ENCODE measurements at places on chromosomes 4 and X.

DNA sequence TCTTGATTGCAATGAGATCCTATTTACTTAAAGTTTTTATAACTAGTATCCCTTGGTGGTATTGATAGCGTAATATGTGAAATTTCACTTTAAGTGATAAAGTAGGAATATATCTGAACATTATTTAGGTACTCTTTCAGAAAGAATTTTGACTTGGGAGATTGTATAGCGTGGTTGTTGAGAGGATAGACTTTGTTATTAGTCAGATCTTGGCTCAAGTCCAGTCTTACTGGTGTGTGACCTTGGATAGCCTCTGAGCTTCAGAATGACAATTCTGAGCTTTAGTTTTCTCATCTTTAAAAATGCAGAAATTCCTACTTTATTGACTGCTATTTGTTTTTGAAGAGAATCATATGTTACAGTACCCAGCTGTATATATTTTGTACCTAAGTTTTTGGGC is 32.6 kb downstream of the DCK start:
- DNase-seq = no peak

- DNase-seq = no peak
Measured at GRCh38 chrX:124215786-124216185, 116.7 kb upstream of the TEX13D start.

DNA sequence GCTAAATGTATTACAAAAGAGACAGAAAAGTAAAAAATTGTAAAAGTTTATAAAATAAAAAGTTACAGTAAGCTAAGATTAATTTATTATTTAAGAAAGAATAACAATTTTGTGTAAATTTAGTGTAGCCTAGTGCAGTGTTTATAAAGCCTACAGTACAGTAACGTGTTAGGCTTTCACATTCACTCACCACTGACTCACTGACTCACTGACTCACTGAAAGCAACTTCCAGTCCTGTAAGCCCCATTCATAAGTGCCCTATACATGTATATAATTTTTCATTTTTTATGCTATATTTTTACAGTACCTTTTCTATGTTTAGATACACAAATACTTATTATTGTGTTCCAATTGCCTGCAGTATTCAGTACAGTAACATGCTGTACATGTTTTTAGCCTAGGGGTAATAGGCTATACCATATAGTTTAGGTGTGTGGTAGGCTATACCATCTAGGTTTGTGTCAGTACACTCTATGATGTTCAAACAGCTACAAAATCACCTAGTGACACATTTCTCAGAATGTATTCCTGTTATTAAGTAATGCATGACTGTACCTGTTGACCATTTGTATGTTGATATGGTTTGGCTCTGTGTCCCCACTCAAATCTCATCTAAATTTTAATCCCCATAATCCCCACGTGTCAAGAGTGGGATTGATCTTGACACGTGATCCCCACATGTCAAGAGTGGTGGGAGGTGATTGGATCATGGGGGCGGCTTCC is 57.9 kb downstream of the CFAP299 start:
- no peak for DNase-seq

DNA sequence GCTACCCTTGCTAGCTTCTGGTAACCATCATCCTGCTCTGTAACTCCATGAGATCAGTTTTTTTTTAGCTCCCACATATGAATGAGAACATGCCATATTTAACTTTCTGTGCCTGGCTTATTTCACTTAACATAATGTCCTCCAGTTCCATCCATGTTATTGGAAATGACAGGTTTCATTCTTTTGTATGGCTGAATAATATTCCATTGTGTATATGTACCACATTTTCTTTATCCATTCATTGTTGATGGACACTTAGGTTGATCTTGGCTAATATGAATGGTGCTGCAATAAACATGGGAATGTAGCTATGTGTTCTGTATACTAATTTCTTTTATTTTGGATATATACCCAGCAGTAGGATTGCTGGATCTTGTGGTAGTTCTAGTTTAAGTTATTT is 204.7 kb downstream of the BMPR1B start:
- DNase-seq = no peak

DNA sequence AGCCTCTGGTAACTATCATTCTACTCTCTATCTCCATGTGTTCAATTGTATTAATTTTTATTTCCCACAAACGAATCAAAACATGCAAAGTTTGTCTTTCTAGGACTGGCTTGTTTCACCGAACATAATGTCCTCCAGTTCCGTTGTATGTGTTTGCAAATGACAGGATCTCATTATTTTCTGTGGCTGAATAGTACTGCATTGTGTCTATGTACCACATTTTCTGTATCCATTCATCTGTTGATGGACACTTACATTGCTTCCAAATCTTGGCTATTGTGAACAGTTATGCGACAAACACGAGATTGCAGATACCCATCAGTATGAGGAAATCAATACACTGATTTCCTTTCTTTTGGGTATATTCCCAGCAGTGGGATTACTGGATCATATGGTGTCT is 8.4 kb upstream of the LDOC1 start:
- no peak for DNase-seq

- peak; percentile 10 for DNase-seq
Measured at GRCh38 chr4:67327245-67328017, 217.9 kb downstream of the CENPC start.

- DNase-seq = no peak
Measured at GRCh38 chr4:186644737-186645261, 78.9 kb downstream of the FAT1 start.

GRCh38 chr4:86653237-86653865 is 59.2 kb downstream of the PTPN13 start:
- no peak for DNase-seq

- no peak for DNase-seq
Measured at GRCh38 chrX:30795981-30796958, 92.8 kb downstream of the TAB3 start.

DNA sequence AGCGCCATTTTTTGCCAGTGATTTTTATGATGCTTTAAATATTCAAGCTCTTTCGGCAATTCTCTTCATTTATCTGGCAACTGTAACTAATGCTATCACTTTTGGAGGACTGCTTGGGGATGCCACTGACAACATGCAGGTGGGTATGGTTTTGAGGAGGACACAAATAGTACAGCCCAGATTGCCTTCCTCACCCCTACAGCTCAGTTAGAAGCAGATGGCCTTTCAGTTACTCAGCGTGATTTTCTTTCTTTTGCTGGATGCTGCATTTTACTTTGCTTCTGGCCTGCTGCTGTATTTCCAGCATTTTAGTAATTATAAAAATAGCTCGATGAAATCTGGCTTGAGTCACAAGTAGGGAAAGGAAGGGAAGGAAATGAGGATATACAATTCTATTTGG is 114.7 kb downstream of the SLC4A4 start:
- DNase-seq = no peak

GRCh38 chr4:27048429-27049238 is 188.0 kb downstream of the STIM2 start:
- DNase-seq = no peak

DNA sequence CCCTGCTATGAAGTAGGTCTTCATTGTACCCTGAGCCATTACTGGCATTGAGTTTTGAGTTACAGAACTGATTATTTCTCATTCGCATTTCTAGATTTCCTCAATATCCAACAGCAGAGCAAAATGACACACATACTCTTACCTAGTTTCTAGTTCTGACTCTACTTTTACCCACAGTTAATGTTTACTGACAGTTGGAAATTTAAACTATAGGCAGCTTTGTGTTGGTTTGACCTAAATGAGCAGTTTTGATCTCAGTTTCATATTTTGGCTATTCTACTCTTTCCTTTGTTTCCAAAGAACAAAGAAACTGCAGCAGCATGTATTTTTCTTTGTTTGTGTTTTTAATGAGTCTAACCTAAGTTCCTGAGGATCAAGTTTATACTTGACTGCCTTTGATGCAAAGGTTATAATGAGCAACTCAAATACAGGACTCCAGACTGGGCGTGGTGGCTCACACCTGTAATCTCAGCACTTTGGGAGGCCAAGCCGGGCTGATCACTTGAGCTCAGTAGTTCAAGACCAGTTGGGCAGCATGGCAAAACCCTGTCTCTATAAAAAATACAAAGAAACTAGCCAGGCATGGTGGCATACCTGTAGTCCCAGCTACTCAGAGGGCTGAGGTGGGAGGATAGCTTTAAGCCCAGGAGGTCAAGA is 30.4 kb downstream of the TXK start:
- DNase-seq = no peak

DNA sequence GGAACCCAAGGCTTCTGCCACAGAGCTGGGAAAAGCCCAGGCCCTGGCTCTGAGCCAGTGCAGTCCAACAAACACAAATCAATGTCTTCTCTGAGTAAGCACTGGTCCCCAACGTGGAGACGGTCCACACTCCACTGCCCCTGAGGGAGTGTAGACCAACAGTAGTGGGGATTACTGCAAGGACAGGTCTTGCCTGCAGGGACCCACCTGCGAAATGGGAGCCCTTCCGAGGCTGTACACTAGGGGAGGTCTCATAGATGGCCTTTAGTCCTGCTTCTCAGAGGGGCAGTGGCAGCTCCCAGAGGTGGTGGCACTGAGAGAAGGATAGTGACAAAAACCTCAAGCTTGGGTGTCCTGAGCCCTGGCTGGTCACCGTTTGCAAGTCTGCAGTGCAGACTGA is 19.5 kb downstream of the ENPP6 start:
- no peak for DNase-seq

- DNase-seq = no peak
Measured at GRCh38 chr4:105277702-105278101, 131.0 kb downstream of the TET2 start.

DNA sequence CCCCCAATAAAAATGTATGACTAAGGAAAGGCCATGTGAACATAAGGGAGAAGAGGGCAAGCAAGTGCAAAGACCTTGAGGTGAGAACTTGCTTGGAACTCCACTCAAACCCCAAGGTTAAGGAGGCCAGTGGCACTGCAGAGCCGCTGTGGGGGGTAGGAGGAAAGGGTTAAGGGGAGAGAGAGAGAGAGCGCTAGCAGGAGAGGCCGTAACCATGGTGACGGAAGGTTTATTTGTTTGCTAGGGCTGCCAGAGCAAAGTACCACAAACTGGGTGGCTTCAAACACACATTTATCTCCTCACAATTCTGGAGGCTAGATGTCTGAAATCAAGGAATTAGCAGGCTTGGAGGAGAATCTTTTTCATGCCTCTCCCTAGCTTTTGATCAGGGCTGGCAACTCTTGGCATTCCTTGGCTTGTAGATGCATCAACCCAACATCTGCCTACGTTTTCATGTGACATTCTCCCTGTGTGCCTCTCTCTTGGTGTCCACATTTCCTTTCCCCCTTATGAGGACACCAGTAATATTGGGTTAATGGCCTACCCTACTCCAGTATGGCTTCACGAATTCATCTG is 35.2 kb downstream of the SMIM20 start:
- no peak for DNase-seq

DNA sequence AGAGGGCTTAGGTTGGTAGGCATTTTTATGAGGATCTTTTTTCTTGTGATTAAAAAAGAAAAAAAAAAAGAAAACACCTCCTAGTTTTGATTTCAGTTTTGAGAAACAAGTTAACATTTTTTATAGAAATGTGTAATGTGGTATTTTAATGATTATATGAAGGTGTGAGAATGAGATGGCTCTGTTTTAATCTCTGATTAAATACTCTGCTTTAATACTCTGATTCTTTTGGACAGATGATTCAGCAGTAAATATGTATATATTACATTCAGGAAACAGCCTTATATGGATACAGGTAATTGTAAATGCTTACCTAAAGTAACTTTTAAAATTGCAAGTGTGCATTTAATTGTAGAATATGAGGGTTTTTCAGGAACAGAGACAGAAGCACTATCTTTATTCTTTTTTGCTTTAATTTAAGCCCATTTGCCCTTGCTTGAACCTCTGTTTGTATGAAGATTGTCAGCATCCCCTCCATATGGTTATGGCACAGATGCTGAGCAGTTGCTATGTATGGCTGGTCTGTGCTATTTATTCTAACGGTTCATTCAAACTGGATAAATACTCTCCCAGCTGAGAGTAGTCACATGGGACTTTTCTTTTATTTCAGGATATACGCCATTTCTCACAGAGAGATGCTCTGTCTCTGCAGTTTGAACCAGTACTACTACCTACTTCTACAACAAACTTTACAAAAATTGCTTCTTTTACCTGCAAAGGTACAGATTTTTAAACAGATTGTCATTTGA is 101.0 kb upstream of the TLR2 start:
- DNase-seq = no peak

DNA sequence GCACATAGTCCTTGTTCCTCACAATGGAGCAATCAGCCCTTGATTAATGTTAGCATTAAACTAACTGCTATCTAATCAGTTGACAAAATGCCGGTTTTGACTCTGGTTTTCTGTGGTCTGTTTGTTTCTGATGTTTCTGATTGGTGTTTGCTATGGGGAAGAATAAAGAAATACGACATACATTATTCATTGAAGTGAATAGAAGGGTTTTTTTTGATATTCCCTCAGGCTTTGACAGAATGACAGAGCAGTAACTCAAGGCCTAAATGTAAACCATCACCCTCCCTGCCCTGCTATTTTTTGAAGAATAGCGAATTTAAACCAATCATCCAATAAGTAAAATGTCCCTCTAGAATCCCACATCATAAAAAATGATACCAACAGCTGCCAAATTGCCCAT is 65.5 kb upstream of the HS3ST1 start:
- no peak for DNase-seq

- no peak for DNase-seq
Measured at GRCh38 chr4:98873059-98873458, 55.9 kb downstream of the EIF4E start.

GRCh38 chr4:10495651-10496050 is 38.4 kb upstream of the ZNF518B start:
- no peak for DNase-seq

DNA sequence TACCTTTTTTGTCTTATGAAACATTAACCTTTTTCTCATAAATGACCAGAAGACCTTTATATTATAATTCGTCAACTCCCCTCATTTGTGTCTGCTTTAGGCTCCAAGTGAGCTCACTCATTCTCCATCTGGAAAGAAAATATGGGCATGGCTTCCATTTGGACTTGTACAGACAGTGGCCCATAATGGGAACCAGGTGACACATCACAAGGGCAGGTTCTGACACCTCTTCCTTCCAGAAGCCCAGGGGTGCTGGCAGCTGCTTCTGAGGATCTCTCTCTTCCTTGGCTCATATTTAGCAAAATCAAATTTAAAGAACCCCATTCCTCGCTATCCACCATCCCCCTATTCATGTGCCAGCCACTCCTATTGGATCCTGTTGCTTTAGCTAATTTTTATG is 69.6 kb downstream of the CD38 start:
- no peak for DNase-seq

DNA sequence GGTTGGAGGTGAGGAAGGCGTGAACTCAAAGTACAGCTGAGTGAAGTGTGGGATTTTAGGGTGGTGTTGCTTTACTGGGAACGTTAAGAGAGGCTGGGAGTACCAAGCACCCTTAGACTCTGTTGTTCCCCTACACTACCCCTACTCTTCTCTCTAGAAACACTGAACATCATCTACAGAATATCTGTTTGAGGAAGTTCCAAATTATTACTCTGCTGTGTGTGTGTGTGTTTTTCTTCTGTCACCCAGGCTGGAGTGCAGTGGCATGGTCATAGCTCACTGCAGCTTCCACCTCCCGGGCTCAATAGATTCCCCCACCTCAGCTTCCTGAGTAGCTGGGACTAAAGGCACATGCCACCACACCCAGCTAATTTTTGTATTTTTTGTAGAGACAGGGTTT is 76.7 kb upstream of the AP1S2 start:
- no peak for DNase-seq
